Testis (tissue), 5 donors: ENCODE measurements at places on chromosomes 3 and 15.
A peak's percentile ranks its signal among the peaks of the same experiment; 100 is the strongest.

GRCh38 chr3:123725652-123726400, 141.0 kb upstream of the HACD2 start:
- H3K4me3 ChIP-seq, result no peak overlapping the region
- no peaks in the 10 kb centered on the region for H3K36me3 ChIP-seq
- H3K27ac ChIP-seq, result no peak overlapping the region
- H3K4me1 ChIP-seq, result peaks cover 1% of the 10 kb centered on the region
- DNase-seq, result no peak

GRCh38 chr3:62621925-62622324, 248.6 kb upstream of the FEZF2 start:
- no peak overlapping the region for H3K27ac ChIP-seq
- H3K36me3 ChIP-seq, result no peaks in the 10 kb centered on the region
- no peaks in the 10 kb centered on the region for H3K4me1 ChIP-seq
- no peak overlapping the region for H3K4me3 ChIP-seq
- DNase-seq, result no peak

DNA sequence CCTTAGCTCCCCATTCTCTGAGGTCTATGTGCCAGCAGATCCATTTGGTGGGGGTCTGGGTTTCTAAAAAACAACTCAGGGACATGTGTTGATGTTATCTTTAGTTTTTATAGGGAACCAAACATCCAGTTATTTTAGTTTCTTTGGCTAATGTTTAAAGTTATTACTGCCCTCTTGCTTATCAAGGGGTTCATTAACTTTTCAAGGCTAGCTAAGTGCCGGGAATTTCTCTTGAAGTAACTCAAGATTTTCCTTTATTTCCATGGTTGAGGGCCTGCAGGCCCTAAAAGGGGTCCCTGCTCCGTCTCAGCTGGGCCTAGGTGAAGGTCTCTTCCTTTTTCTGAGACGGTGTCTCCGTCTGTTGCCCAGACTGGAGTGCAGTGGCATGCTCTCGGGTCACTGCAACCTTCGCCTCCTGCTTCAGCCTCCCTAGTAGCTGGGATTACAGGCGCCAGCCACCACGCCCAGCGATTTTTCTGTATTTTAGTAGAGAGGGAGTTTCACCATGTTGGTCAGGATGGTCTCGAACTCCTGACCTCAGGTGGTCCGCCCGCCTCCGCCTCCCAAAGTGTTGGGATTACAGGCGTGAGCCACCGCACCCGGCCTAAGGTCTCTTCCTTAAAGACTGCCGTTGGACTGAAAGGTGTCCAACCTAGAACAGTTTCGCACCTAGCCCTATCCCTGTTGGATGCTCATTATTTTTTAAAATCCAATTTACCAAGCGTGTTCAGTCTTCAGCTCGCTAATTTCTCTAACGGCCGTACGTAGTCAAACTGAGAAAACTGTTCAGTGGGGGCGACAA, 1.3 kb upstream of the OXSR1 start:
- H3K27ac ChIP-seq, result peak overlapping the region; percentile 98
- H3K4me1 ChIP-seq, result no peaks in the 10 kb centered on the region
- H3K36me3 ChIP-seq, result no peaks in the 10 kb centered on the region
- no peaks in the 10 kb centered on the region for H3K27me3 ChIP-seq

DNA sequence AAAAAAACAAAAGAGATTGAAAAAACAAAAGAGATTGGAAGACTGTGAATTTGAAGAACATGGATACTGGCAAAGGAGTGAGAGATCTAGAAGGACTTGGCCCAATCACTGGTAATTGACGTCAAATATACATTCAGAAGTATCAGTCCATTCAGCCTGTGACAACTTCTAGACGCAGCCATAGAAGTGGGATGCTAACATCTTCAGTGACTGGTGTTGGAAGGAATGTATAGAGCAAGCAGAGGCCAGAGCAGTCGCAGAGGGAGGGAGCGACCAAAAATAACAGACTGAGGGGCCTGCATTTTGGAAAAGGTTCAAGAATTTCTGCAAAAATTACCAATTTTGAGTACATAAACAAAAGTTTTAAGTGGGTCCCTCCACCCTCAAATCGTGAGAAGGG, 473.3 kb downstream of the CADM2 start:
- H3K4me3 ChIP-seq, result no peak overlapping the region
- no peak overlapping the region for H3K27ac ChIP-seq
- H3K27me3 ChIP-seq, result no peaks in the 10 kb centered on the region
- H3K4me1 ChIP-seq, result no peaks in the 10 kb centered on the region
- no peaks in the 10 kb centered on the region for H3K36me3 ChIP-seq

- DNase-seq, result no peak
- no peaks in the 10 kb centered on the region for H3K36me3 ChIP-seq
- no peaks in the 10 kb centered on the region for H3K27me3 ChIP-seq
- no peak overlapping the region for H3K27ac ChIP-seq
Measured at GRCh38 chr15:74913041-74913440, 6.4 kb upstream of the FAM219B start.

DNA sequence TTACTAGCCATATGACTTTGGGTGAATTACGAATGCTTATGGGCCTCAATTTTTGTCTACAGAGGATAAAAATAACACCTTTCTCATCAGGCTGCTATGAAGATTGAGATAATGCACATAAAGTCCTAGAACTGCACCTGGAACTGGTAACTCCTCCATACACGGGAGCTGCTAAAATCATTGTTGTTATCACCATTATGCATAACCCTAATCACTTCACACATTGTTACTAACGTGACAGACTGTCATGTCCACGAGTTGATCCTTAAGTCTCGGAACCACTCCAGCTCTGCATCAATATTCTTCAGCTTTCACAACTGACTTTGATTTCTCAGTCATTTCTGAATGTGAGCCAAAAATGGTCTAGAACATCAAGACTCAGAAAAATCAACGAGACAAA, 64.1 kb downstream of the RFTN1 start:
- H3K4me3 ChIP-seq, result no peak overlapping the region
- no peaks in the 10 kb centered on the region for H3K36me3 ChIP-seq
- H3K27ac ChIP-seq, result no peak overlapping the region

GRCh38 chr3:188947401-188948280, 224.1 kb upstream of the TPRG1 start:
- H3K27me3 ChIP-seq, result no peaks in the 10 kb centered on the region
- peak overlapping the region; percentile 91 for H3K27ac ChIP-seq
- peak; percentile 98 for DNase-seq

- no peak for DNase-seq
- no peaks in the 10 kb centered on the region for H3K27me3 ChIP-seq
- H3K4me3 ChIP-seq, result no peak overlapping the region
- no peaks in the 10 kb centered on the region for H3K36me3 ChIP-seq
- H3K4me1 ChIP-seq, result no peaks in the 10 kb centered on the region
- no peak overlapping the region for H3K27ac ChIP-seq
Measured at GRCh38 chr3:14889205-14889604, 58.2 kb upstream of the NR2C2 start.

- H3K36me3 ChIP-seq, result no peaks in the 10 kb centered on the region
- no peak overlapping the region for H3K4me3 ChIP-seq
- no peak for DNase-seq
- no peaks in the 10 kb centered on the region for H3K4me1 ChIP-seq
- H3K27me3 ChIP-seq, result no peaks in the 10 kb centered on the region
- no peak overlapping the region for H3K27ac ChIP-seq
Measured at GRCh38 chr3:4680227-4680691, 187.1 kb downstream of the ITPR1 start.

DNA sequence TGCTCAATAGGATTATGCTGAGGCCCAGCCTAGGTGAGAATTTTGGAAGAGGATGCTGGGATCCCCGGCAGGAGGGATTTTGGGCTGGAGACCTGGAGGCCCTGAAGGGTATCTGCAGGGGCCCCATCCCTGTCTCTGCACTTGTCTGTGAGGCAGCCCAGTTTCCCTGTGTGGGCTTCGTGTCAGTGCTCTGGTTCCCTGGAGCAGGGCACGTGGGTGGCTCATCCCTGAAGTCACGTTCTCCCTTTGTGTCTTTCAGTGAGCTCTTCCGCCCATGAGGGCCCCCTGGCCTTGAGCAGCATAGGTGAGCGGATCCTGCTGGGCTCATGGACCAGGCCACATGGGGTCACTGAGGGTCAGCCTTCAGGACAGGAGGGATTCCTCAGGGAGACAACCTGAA, 217.9 kb downstream of the SNRPN start:
- H3K4me1 ChIP-seq, result no peaks in the 10 kb centered on the region
- no peaks in the 10 kb centered on the region for H3K36me3 ChIP-seq
- DNase-seq, result no peak

- no peak overlapping the region for H3K4me3 ChIP-seq
- no peaks in the 10 kb centered on the region for H3K27me3 ChIP-seq
- DNase-seq, result no peak
Measured at GRCh38 chr15:63942486-63943365, 103.6 kb downstream of the DAPK2 start.

GRCh38 chr15:69859866-69860265, 237.9 kb downstream of the TLE3 start:
- no peak overlapping the region for H3K4me3 ChIP-seq
- DNase-seq, result no peak
- no peak overlapping the region for H3K27ac ChIP-seq
- no peaks in the 10 kb centered on the region for H3K36me3 ChIP-seq

DNA sequence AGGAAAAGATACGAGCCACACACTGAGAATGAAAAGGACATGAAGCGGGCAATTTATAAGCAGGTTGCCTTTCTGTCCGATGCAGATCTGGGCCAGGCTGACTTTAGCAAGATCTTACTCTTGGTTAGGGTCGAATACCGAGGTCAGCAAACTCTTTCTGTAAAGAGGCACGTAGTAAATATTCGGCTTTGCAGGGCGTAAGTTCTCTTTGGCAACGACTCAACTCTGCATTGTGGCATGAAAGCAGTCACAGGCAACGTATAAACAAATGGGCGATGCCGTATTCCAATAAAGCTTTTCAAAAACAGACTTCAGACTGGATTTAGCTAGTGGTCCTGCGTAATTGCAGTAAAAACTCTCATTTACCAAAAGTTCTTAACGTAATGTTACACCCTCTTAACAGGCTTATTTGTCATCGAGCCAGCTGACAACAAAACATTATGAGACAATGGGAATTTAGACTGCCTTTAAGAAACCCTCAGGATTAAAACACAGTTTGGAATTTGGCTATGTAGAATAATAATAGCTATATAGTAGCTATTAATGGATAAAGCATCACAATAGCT, 13.1 kb upstream of the RPL35A start:
- no peaks in the 10 kb centered on the region for H3K27me3 ChIP-seq
- DNase-seq, result no peak
- no peak overlapping the region for H3K27ac ChIP-seq
- no peaks in the 10 kb centered on the region for H3K4me1 ChIP-seq

GRCh38 chr3:50605901-50606326, 5.7 kb downstream of the CISH start:
- H3K4me3 ChIP-seq, result no peak overlapping the region
- DNase-seq, result no peak
- H3K36me3 ChIP-seq, result no peaks in the 10 kb centered on the region
- H3K27me3 ChIP-seq, result no peaks in the 10 kb centered on the region

GRCh38 chr3:39879581-39879980, 70.2 kb downstream of the MYRIP start:
- no peaks in the 10 kb centered on the region for H3K4me1 ChIP-seq
- H3K4me3 ChIP-seq, result no peak overlapping the region
- no peak overlapping the region for H3K27ac ChIP-seq

GRCh38 chr15:46166750-46167149, 531.9 kb downstream of the SQOR start:
- H3K4me3 ChIP-seq, result no peak overlapping the region
- H3K4me1 ChIP-seq, result no peaks in the 10 kb centered on the region
- DNase-seq, result no peak
- no peaks in the 10 kb centered on the region for H3K27me3 ChIP-seq
- H3K27ac ChIP-seq, result no peak overlapping the region

DNA sequence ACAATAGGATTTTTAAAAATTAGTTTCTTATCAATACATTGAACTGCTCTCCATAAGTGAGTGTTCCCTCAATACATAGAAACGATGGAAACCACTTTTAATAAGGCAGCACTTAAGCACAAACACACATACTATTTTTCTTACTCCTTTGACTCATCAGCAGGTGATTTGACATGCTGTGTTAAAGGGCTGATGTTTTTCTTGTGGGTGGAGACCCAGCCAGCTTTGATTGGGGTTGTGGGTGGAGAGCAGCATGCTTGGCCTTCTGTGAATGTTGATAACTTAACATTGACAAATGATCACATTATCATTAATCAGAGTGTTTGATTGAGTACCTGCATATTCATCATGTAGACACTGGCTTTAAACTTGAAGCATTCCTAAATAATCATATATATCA, 223.0 kb upstream of the DPH6 start:
- H3K4me3 ChIP-seq, result no peak overlapping the region
- DNase-seq, result no peak

DNA sequence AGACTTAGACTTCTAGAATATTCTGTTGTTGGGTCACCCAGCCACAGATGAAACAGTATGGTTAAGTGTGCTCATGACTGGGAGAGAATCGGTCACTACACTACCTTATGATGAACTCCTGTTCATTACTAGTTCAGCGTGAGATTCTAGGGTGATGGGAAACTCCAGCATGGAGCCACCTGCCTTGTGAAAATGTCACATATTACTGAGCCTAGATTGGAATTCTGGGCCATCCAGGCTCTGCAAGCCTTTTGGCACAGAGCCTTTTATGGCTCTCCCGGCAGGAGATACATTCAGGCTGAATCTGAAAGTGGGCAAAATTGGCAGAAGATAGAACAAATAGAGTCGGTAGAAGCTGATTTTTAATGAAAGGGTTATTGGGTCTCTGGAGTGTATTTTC, 19.0 kb downstream of the NANOGP8 start:
- DNase-seq, result no peak
- H3K4me1 ChIP-seq, result no peaks in the 10 kb centered on the region
- no peak overlapping the region for H3K4me3 ChIP-seq
- no peak overlapping the region for H3K27ac ChIP-seq
- no peaks in the 10 kb centered on the region for H3K27me3 ChIP-seq

DNA sequence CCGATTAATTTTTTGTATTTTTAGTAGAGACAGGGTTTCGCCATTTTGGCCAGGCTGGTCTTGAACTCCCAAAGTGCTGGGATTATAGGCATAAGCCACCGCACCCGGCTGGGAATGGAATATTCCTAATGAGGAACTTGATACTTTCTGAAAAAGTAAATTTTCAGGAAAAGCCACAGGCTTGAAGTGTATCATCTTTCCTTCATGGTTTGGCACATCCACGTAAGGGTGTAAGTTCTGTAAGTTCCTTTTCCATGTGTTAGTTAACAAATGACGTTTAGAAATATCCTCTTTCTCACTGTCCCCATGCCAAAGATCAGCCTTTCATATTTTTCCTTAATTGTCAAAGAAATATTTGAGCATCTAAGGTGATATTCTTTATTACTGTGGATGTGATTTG, 24.9 kb downstream of the TMEM45A start:
- no peak overlapping the region for H3K4me3 ChIP-seq
- no peak for DNase-seq
- no peaks in the 10 kb centered on the region for H3K4me1 ChIP-seq
- H3K36me3 ChIP-seq, result no peaks in the 10 kb centered on the region

- no peaks in the 10 kb centered on the region for H3K27me3 ChIP-seq
- no peak overlapping the region for H3K27ac ChIP-seq
- H3K4me3 ChIP-seq, result peak overlapping the region; percentile 61
- no peak for DNase-seq
Measured at GRCh38 chr3:133894353-133895207, 1.1 kb downstream of the RAB6B start.

DNA sequence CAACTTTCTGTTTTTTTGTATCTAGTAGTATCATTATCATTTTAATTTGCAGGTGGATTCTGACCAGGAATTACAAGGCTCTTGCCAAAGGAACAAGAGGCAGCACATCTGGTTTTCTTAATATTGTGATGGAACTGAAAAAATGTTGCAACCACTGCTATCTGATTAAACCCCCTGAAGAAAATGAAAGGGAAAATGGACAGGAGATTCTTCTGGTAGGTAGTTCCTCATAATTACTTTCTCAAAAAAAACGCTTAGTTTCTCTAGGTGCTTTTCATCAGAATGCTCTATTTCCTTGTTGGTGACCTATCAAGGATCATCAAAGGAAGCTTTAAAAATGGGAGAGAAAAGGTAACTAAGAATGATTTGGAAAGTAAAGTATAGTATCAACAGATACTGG, 71.6 kb downstream of the CHD2 start:
- H3K27ac ChIP-seq, result no peak overlapping the region
- H3K4me1 ChIP-seq, result no peaks in the 10 kb centered on the region
- no peak overlapping the region for H3K4me3 ChIP-seq
